ENCODE measurements at places on chromosomes 6 and 20.

- DNase-seq, result peak; percentile 80
Measured at GRCh38 chr6:111478749-111479148, 4.3 kb downstream of the REV3L start.

DNA sequence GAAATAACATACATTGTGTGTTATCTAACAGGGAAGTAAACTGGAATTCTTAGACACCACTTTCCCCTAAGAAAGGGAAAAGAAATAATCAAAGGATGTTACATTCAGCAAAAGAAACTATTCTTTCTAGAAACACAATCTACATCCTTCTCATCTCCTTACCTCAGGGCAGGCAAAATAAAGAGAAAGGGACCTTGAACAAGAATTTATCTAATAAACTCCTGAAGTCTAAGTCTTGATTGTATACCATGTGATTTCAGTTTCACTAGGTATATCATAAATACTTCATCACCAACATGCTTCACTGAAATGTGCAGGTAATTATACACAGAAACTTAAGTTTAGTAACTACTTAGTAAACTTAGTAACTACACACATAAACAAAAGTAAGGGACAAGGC, 15.0 kb downstream of the EZR start:
- DNase-seq, result no peak

DNA sequence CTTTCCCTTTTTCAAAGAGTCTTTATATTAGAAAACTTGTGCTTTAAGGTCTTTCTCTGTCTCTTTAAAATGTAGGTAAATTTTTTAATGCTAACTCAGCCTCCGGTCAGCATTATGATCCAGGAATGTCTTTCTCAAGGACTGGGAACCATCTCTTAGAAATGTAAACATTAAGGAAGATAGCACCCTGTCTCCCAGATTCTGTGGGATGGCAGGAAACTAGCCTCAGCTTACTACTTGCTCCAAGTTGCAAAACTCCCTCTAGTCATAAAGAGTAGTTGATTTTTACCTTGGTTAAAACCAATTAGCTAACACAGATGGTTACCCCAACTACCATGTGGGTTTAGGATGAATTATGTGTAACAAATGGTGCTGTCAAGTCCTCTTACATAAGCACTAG, 4.7 kb upstream of the TAAR1 start:
- DNase-seq, result no peak

DNA sequence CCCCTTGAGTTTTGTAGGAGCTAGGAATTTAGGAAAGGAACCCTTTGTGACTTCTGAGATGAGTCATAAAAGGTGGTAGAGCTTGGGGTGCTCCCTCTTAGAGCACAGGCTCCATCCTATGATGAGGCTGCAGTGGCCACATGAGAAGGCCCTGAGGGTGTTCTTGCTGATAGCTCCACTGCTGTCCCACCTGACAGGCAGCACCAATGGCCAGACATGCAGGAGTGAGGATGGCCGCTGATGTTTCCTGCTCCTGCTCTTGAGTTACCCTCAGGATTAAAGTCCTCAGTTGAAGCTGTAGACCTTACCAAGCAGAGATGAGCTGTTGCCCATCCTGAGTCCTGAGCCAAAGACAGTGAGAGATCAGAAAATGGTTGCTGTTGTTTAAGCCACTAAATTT, 512.1 kb downstream of the CDH26 start:
- no peak for DNase-seq

GRCh38 chr6:89375427-89376267, 23.1 kb upstream of the UBE2J1 start:
- peak; percentile 92 for DNase-seq

DNA sequence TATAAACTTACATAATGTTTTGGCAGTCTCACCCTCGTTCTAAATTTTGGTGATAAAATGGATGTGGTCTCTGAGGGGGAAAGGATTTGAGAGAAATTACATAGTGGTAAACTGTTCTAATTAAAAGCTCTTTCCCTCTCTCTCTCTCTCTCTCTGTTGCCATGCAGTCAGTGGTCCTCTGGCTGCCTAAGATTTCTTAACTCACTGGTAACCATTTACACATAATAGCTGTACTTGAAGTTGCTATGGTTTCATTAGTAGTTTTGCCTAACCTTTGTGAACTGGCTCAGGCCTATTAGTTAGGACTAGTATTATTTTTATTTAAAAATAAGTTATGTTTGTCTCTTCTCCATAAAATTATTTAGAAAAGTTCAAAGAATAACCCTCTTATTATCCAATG, 42.0 kb downstream of the MAPK14 start:
- DNase-seq, result no peak

DNA sequence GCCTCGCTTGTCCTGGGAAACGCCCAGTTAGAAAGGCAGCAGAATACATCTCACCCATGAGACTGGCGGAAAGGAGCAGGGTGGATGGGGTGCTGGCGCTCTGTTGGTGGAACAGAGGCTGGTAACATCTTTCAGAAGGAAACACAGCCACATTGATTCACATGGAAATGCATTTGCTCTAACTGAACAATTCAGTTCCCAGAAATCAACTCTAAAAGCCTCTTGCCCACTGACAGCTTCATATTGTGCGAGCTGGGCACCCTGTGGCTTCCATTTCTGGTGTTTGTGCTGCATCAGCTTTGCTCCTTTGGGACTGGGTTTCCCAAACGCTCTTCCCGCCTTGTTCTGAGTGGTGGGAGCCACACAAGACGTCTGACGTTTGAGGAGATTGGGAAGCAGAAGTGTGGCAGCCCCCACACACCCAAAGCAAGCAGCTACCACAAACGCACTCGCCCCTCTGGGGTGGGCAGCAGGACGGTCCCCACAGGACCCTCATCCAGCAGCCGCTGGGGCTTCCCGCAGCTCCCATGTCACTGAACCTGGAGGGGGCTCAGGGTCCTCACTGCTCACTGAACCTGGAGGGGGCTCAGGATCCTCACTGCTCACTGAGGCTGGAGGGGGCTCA, 229.5 kb downstream of the ERMARD start:
- no peak for DNase-seq

- DNase-seq, result no peak
Measured at GRCh38 chr6:104606361-104606760, 253.4 kb downstream of the HACE1 start.

- no peak for DNase-seq
Measured at GRCh38 chr20:63327231-63327745, 33.9 kb downstream of the CHRNA4 start.

Data from NB4 (cell line).